ENCODE measurements at places on chromosomes 1 and 21.
A peak's percentile ranks its signal among the peaks of the same experiment; 100 is the strongest.

DNA sequence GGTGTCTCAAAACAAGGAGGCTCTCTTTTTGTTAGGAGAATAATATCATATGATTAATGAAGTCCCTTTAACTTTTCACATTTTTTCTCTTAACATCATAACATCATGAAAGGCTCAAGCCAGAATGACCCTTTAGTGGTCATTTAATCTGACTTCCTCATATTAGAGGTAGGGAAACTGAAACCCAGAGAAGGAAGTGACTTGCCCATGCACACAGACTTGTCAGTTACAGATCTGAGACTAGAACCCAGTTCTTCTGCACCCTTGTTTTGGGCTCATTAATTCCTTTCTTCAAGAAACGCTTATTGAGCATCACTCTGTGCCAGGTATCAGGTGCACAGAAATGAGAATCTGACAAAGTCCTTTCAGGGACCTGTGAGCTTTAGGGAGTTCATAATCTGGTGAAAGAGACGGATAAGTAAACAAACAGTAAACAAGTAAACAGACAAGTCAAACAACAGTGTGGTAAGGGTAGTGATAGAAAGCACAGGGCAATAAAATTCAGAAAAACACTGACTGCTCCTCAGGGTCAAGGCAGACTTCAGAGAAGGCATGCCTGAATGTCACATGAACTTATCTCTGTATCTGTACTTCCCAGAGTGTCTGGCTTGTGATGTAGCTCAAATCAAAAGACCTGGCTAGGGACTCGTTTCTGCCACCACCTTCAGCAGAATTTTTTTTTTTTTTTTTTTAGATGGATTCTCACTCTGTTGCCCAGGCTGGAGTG, 38.3 kb upstream of the OSBPL9 start:
- peak; percentile 35 for DNase-seq

GRCh38 chr1:226485192-226485591, 63.4 kb upstream of the STUM start:
- no peak for DNase-seq

- no peak for DNase-seq
Observed at GRCh38 chr1:186518822-186519381, 58.0 kb upstream of the PDC start.

GRCh38 chr21:45996311-45997204, 15.0 kb downstream of the COL6A1 start:
- DNase-seq, result no peak

DNA sequence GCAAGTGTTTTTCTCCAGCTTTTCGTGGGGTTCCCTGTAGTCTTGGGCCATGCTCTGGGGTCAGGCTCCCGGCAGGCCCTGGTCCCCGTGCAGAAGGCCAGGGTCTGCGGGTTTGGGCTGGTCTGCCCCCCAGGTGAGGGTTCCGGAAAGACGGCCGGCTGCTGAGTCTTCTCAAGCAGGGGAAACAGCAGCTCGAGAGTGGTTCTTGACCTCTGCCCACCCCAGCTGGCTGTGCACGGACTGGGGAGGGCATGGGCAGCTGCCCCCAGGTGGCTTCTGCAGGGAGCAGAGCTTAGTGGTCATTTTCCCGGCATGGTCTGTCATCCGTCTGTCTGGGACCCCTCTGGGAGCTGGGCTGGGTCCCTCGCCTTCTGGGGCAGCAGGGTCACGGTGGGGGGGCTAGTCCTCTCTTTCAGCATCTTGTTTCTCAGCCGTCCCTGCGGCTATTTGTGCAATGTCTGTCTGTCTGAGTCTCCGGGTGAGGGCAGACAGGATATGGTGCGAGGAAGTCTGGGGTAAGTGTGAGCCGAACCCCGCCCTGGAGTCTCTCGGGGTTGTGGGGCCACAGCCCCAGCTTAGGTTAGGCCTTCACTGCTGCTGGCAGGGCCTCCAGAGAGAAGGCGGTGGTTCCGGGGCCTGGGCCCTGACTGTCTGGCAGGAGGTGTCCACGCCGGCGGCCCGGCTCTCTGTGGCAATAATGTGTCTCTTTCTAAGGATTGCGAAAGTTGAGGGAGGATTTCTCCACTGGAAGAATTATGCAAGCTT, 6.1 kb downstream of the SKI start:
- peak; percentile 73 for DNase-seq

- DNase-seq, result no peak
Observed at GRCh38 chr1:93528412-93528811, 80.5 kb downstream of the FNBP1L start.

GRCh38 chr1:20074725-20075171, 4.8 kb downstream of the PLA2G5 start:
- DNase-seq, result no peak

- peak; percentile 95 for DNase-seq
Observed at GRCh38 chr1:18913065-18913835, 10.9 kb upstream of the ALDH4A1 start.

DNA sequence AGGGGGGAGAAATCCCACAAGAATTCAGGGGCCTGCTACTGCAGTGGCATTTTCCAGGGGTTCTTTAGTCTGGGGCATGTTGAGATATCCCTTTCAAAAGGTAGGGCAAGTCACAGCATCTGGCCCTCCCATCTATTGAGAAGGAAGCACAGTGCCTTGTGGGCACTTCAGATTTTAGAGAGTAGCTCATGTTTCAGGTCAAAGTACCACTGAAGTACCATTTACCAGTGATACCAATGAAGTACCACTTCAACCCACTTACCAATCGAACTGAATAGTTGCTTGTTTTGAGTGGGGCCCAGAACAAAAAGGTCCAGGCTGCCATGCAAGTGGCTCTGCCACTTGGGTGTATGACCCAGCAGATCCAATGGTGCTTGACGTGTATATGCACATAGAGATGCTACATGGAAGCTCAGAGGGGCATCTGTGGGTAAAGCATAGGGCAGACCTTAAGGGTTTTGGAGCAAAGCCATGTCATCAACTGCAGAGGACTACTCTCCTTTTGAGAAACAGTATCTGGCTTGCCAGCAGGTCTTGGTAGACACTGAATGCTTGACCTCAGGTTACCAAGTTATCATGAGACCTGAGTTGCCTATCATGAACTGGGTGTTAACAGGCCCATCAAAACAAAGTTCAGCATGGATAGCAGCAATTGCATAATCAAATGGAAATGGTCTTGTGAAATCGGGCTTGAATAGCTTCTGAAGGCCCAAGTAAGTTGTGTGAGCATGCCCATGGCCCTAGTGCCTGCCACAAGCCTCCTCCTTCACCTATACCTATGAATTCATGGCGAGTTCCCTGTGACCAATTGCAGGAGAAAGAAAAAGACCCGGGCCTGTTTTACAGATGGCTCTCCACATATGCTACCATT, 23.5 kb downstream of the PLA2G2D start:
- no peak for DNase-seq

DNA sequence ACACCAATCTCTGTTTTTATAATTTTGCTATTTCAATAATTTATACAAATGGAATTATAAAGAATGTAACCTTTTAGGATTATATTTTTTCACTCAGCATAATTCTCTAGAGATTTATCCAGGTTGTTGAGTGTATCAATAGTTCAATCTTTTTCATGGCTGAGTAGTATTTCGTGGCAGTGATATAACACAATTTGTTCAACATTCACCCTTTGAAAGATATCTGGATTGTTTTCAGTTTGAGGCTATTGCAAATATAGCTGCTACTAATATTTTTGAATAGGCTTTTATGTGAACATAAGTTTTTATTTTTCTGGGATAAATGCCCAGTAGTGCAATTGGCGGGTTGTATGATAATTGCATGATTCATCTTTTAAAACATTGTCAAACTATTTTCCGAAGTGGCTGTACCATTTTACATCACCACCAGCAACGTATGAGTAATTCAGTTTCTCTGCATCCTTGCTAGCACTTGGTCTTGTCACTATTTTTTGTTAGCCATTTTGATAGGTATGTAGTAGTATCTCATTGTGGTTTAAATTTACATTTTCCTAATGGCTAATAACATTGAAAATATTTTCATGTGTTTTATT, 55.6 kb upstream of the ABCD3 start:
- DNase-seq, result no peak

GRCh38 chr1:37958690-37959089, 11.8 kb upstream of the INPP5B start:
- DNase-seq, result no peak

DNA sequence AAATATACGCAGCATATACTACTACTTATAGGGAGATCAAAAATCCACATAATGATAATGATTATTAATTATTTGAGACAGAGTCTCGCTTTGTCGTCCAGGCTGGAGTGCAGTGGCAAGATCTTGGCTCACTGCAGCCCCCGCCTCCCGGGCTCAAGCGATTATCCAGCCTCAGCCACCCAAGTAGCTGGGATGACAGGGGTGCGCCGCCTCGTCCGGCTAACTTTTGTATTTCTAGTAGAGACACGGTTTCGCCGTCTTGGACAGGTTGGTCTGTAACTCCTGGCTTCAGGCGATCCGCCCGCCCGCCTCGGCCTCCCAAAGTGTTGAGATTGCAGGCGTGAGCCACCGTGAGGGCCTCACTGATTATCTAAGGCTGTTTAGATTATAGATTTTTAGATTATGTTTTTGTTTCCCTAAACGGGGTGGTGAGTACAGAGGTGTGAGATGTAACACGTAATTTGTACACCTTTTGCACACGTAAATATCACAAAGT, 548 bp upstream of the SLC25A33 start:
- DNase-seq, result no peak

DNA sequence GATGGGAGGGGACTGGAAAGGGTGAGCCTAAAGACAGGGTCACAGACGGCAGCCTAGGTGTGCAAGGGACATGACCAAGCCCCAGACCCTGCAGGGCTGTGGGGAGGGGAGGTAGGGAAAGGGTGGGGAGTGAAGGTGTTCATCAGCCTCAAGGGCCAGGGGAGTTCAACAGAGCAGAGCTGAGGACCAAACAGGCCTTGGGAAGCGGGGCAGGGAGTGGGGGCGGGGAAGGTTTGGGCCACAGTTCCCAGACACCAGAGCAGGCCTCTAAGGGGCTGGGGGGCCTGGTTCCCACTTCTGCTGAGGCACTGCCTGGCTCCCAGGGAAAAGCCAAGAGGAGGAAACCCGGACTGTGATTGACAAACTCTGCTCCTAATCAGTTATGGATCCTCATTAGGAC, 456.3 kb downstream of the MATN1 start:
- DNase-seq, result no peak

GRCh38 chr1:72462186-72462905, 180.0 kb upstream of the NEGR1 start:
- no peak for DNase-seq

DNA sequence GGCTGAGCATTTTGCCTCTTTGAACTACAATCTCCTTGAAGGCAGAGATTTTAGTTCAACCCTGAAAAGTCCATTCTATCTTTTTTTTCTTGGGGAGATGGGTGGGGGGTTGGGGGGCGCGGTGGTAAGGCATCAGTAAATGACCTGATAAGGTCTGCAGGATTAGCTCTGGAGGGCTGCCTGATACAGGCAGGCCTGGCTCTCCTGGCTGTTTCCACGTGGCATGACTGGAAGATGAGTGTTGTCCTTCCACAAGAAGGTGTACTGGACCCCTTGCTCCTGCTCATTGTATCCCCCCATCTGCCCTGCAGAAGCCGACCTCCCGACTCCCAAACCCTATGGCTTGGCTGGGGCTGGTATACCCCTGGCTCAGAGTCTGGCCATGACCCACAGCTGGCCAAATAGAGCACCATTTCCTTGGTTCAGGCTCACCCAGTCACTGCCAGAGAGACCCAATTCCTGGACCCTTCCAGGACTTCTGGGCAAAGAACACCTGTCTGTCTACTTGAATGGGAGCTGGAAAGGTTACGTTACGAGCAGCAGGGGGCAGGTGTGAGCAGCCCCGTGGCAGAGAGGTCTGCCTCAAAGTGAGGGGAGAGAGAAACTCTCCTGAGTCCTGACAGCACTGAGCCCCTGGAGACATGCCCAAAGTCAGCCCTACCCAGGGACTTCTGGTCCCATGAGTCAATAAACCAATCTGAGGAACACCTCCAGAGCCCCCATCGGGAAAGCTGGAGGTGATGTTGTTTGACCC, 17.0 kb downstream of the DHRS3 start:
- peak; percentile 40 for DNase-seq

GRCh38 chr1:224539971-224540370, 76.1 kb upstream of the CNIH3 start:
- DNase-seq, result no peak

DNA sequence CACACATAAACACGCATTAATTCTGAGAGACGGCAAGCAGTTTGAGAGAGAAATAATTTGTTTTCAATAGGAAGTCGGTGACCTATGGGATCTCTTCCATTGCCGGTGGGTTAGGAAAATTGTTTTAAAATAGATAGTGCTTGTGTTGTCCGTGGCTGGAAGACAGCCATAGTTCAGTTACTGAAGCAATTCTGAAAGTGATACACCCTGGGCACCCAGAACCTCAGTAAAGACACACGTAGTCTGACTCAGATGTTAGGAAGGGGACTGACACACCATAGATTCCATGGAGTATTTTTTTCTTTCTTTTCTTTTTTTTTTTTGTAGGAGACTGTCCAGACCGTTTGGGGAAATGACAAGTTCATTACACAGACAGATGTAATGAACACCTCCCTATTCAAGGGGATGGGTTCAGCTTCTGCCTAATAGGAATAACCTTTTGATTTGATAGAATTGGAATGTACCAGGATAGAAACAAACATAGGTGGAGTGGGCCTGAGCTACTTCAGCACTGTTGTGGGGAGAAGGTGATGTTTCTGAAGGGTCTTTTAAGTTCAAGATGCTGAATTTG, 1.6 kb downstream of the C1orf21 start:
- DNase-seq, result no peak

GRCh38 chr1:216599851-216600250, 123.4 kb downstream of the ESRRG start:
- no peak for DNase-seq

GRCh38 chr1:205913451-205914154, 29.7 kb downstream of the SLC26A9 start:
- DNase-seq, result no peak

- DNase-seq, result no peak
Observed at GRCh38 chr1:228307218-228308023, 99.2 kb downstream of the TRIM11 start.

DNA sequence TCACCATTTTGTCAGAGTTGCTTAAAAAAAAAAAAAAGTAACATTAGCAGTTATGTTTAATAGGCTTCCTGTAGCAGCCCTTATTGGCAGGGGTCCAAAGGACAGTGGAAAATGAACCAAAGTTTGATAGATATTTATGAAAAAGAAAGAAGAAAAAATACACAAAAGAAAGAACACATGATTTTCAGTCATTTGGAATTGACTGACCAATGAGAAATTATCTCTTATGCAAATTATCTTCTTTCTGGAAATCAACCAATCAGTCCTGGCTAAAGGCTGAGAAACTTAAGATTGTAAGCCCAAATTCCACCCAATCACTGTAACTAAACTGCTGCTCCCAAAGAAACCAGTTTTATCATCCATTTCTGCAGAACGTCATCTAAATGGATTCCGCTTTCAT, 282.4 kb downstream of the TM2D1 start:
- no peak for DNase-seq

GRCh38 chr1:101191049-101191448, 45.8 kb upstream of the S1PR1 start:
- no peak for DNase-seq

All from GM12891 (cell line).